SW480 (cell line): ENCODE measurements at places on chromosomes 12 and 14.

DNA sequence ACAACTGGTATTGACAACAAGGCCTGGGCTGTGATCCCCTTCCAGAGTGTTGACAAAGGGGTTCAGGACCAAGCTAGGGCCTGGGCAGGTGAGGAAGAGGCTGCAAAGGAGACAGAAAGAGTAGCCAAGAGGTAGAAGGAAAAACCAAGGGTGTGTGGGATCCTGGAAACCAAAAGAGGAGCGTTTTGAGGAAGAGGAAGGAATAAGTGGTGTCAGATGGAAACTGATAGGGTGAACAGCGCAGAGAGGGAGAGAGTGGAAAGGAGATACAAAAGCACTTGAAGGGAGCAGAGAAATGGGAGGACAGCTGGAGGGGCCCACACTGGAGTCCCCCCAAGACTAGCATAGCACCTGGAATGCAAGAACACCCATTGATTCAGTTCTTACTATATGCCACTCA lies 8.3 kb upstream of the HVCN1 start:
- no peak for DNase-seq

- DNase-seq, result no peak
These were observed 88.5 kb downstream of the PPM1H start for GRCh38 chr12:62846491-62846890.

DNA sequence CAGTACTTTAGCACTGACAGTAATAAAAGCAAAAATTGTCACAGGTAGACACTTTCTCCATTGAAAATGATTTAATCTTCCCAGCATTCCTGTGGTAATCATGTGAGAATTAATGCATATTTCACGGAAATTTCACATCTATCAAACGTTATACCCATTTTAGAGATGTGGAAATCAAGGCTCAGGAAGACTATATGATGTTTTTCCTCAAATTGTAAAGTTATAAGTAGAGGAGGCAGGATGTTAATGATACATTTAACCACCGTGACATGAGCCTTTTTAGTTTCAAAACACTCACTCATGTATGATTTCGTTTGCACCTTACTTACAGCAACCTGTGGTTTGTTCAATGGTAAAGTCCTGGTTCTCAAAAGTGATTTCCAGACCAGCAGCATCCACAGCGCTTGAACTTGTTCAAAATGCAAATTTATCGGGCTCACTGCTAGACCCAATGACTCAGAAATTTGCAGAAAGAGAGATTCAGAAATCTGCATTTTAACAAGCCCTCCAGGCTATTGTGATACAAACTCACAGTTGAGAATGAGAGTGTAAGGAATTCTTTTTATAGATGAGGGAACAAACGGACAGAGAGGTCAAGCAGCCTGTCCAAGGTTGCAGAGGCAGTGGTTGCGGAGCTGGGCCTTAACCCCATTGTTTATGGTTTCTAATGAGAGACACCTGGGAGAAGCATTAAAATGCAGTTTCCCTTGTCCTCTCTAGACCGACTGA lies 654.8 kb upstream of the TBX3 start:
- no peak for DNase-seq

DNA sequence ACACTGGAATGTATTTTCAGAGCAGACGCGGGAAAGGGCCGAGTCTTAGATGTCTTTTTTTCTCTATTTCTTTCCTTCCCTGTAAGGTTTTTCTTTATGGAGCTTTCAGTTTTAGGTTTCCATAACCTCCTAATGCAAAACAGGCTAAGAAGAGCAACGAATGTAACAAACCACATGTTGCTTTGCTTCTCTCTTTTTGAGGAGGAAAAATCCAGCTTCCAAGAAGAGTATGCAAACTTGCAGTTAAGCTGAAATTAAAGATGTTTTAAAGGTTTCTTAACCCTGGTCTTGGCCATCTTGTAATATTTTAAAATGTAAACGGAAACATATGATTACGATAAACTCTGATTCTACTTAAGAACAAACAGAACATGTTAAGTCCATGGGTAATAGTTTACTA lies 86.9 kb downstream of the PRICKLE1 start:
- DNase-seq, result no peak

GRCh38 chr12:3580094-3580749 lies 89.2 kb downstream of the PRMT8 start:
- DNase-seq, result no peak

DNA sequence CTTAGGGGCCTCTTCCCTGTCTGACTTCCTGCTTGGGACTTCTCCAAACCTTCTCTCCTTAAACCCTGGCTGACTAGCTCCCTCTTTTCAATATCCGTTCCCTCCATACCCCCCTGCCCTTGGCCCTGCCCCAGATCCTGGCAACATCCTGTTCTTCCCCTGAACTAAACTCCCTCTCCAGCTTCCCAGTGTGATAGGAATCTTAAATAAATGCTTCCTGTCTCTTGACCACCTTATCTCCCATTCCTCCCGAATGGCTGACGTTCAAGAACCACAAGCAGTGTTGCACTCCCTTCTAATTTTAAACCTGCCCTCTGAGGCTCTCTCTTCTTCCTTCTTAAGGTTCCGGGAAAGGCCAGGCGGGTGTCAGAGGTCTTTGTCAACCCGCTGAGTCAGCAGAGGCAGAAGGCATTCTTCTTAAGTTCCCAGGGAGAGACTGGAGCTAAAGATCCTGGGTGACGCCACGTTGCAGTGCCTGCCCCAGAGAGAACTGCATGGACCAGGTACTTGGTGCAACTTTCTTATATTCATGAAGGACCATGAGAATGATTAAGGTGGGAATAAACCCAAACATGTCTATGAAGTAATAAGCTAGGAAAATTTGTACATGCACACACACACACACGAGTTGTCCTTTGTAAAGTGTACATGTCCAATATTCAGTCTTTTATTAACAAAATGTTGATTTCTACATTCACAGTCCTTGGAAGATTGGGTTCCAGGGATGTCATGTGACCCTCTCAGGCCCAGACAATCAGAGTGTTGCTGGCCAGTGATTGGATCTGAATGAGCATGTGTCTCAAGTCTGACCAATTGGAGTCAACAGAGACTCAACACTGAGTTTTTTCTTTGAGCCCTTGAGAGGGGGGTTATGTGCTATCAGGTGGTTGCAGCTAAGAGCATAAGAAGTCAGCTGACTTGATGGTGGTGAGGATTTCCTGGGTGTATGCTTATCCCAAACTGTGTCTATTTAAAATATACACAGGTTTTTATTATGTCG lies 420.2 kb upstream of the TBX3 start:
- DNase-seq, result no peak

DNA sequence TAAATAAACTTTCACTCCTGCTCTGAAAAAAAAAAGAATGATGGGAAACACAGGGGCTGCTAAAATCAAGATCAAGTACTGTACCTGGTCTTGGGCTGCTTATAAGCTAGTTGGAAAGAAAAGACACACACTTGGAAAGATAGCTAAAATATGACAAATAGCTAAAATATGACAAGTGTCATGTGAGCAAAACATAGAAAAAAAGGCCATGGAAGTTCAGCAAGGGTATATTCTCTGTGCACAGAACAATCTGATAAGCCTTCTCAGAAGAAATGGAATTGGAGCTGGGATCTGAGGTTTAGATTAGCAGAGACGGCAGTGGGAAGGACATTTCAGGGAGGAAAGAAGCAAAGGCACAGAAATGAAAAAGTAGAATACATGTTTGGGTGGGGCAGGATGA lies 126.2 kb upstream of the PMCH start:
- DNase-seq, result no peak

GRCh38 chr12:71415336-71416231 lies 24.0 kb upstream of the LGR5 start:
- peak; percentile 48 for DNase-seq

DNA sequence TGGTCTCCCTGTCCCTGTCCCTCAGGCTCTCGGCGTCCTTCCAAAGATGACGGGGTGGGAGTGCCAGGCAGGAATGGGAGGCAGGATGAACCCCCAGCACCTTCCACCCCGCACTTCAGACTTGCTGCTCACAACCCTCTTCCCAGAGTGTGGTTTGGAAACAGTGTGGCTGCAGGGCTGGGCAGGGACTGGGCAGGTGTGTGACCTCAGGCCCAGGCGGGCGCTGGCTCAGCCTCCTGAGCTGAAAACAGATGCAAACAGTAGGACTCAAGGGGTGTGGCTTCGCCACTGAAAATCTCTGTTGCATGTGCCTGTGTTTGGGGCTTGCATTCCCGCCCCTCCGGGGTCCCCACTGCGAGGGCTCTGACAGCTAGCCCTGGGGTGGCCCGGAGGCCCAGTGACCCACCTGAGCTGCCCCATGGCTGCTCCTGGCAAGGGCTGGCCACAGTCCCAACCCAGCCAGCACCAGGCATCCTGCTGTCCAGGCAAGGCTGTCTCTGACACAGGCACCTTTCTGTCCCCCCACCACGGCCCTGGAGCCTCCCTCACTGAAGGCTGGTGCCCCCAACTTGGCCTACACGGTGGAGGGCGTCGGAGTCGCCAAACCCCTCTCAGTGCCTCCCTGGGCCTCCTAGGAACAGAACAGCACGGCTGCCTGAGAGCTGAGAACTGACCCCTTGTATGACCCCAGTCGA lies 46.1 kb downstream of the BEGAIN start:
- DNase-seq, result no peak

- peak; percentile 87 for DNase-seq
These were observed 3.4 kb downstream of the APOLD1 start for GRCh38 chr12:12788675-12789368.

- DNase-seq, result no peak
These were observed 197.1 kb downstream of the BTG1 start for GRCh38 chr12:91948504-91948903.

- no peak for DNase-seq
These were observed 250.2 kb downstream of the C12orf50 start for GRCh38 chr12:87779016-87779415.

- no peak for DNase-seq
These were observed 37.0 kb upstream of the HMGA2 start for GRCh38 chr12:65787056-65787865.

- no peak for DNase-seq
These were observed 5.0 kb downstream of the HIF1A start for GRCh38 chr14:61700104-61700886.

GRCh38 chr12:88752183-88752582 lies 171.9 kb upstream of the KITLG start:
- DNase-seq, result peak; percentile 4

DNA sequence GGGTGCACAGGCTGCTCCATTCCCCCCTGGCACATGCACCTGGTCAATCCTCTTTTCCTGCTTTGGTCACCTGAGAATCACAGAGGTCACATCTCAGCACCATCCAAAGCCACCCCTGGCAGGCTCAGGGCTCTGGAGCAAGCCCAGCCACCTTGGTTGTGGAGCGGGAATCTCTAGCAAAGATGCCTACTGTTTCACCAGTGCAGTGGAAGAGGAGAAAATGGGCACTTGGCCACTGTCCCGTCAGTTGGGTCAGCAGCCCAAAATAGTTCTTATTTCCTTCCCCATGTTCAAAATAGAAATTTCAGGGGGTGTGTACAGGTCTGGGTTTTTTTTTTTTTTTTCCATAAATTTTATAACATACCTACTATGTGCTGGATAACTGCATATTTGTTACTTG lies 18.3 kb downstream of the RTL1 start:
- DNase-seq, result no peak

DNA sequence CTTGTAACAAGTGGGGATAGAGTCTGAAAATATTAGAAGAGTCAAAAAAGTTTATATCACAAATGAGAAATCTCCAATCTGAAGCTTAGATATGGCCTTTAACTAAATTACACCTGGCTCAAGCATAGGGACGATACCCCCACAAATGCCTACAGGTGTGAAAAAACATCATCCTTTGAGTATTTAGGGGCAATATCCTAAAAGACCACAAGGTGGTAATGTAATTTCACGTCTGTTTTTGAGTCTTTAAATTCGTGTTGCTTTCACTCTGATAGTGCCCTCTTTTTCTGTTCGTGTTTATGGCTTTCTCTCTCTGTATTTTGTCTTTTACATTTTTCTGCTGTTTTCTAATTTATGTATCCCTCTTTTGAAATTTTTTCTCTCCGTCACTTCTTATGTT lies 84.3 kb downstream of the ETNK1 start:
- DNase-seq, result peak; percentile 72
